HS-27A (cell line): ENCODE measurements at places on chromosomes 7 and 10.

- DNase-seq, result no peak
Measured at GRCh38 chr7:95586951-95587301, 9.4 kb downstream of the PDK4 start.

- no peak for DNase-seq
Measured at GRCh38 chr7:130435311-130435854, 5.4 kb downstream of the CEP41 start.

GRCh38 chr7:121202834-121203233 lies 126.0 kb upstream of the WNT16 start:
- DNase-seq, result no peak

GRCh38 chr10:97331153-97331703 lies 3.3 kb downstream of the FRAT2 start:
- DNase-seq, result no peak

DNA sequence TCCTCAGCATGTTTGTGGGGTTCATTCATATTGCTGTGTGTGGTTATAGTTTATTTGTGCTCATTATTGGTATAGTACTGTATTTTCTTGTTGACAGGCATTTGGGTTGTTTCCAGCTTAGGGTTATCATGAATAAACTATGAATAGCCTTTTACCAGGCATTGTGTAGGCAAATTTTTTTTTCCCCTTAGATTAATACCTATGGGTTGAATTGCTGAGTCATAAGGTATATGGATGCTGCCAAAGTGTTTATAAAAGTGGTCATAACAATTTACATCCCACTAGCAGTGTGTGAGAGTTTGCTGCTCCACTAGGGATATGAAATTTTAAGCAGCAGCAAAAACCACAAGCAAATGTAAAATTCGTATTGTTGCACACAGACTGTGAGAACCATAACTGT lies 175.0 kb downstream of the PLPP4 start:
- DNase-seq, result no peak

- peak; percentile 73 for DNase-seq
Measured at GRCh38 chr10:90306187-90306586, 551.7 kb downstream of the HTR7 start.

- DNase-seq, result no peak
Measured at GRCh38 chr10:65470986-65471385, 1454.8 kb upstream of the LRRTM3 start.

DNA sequence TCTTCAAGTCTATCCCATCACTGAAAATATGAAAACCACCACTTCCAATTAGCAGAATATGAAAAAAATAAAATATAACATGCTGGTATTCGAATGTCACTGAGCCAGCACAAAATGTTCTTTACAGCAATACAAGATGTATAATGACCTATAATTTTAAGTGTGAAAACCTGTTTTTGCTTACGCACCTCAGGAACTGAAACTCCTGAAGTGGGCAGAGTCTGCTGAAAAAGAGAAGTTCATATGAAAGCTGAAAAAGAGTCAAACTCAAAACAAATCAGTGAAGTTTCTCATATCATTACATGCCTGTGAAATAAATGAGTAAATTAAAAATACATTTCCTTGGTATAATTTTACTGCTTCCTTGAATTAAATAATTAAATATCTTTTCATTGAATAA lies 272.5 kb downstream of the DGKB start:
- DNase-seq, result no peak

DNA sequence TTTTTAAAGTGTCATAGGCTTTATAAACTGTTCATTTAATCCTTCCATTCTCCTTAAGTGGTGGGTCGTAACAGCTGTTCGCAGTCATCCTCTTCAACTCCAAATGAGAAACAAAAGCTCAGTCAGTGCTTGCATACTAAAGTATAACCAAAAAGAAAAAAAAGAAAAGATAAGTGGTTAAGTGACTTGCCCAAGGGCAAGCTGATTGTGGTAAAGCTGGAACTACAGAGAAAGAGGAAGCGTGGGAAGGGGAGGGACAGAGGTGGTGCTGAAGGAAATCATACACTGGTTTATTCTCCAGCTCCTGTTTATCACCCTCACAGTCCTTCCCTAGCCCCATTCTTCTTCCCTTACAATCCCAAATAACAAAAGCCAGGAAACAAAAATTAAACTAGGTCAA lies 29.6 kb downstream of the IDE start:
- DNase-seq, result no peak

GRCh38 chr10:78199005-78199725 lies 165.5 kb downstream of the RPS24 start:
- no peak for DNase-seq

DNA sequence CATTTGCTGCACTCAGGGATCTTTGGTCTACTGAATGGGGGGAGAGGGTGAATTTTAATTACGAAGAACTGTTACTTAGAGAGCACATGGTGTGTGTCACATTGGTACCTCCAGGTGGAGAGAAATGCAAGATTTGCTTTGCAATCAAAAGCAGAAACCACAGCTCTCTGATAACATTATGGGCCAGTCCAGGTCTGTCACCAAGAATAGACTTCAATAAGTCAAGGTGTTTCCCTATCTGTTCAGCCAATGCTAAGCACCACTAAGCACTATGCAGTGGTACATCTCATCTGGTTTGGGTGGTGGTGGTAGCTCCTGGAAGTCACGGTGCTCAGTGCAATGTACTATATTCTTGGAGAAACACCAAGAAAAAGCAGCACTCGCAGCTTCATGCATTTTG lies 119.6 kb upstream of the AFAP1L2 start:
- no peak for DNase-seq

DNA sequence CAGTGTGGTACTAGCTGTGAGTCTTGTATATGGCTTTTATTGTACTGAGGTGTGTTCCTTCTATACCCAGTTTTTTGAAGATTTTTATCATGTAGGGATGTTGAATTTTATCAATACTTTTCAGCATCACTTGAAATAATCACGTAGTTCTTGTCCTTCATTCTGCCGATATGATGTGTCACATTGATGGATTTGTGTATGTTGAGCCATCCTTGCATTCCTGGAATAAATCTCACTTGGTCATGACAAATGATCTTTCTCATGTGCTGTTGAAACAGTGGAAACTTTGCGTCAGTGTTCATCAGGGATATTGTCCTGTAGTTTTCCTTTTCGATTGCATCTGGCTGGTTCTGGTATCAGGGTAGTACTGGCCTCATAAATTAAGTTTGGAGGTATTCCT lies 7.1 kb upstream of the PRKAR1B start:
- no peak for DNase-seq

DNA sequence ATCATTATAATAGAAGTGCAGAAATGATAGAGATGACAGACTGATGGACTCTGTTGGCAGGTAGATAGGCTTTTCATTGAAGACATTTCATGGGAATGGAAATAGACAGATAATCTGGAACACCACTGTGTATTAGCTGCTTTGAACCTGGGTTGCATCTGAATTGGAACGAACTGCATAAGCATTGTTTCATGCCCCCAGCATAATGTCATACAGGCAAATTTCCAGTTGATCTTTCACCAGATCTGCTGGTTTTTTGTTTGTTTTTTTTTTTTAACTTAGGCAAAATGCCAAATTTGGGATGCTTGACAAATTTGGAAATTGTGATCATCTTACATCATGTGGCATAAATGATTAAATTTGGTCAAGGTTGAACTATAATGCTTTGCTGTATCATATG lies 172.1 kb upstream of the AOAH start:
- DNase-seq, result no peak

DNA sequence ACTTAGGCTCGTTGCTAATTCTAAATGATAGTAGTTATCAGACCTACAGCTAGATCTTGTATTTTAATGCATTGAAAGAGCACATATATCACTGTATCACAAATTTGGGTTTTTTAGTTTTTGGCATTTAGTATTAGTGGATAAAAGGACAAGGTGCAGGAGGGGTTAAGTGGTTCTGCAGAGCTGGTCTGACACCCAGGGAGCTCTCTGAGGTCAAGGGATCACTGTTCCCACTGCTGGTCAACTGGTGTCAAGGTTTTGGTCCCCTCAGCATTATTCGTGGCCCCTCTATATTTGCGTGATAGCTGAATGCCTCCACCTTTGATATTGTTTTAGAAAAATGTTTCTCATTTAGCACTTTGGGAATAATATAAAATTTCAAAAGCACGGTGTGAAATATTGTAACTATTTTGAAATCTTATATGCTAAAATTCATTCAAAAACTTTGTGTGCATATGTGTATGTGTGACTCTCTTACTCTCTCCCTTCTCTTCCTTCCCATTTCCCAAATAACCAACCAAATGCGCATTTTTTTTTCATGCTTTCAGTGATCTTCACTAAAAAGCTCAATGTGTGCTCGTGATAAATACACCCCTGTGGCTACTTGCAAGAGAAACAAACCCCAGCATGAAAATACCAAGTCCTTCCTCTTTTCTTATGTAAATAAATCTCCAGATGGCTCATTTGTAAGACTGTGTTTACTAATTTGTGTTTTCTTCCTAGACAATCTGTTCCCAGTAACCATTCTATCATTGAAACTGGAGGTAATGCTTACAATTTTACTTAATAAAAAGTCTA lies 309.2 kb downstream of the FGFR2 start:
- DNase-seq, result no peak

- DNase-seq, result no peak
Measured at GRCh38 chr7:120373174-120373573, 100.2 kb downstream of the KCND2 start.

- no peak for DNase-seq
Measured at GRCh38 chr7:55071411-55072175, 52.8 kb downstream of the EGFR start.

DNA sequence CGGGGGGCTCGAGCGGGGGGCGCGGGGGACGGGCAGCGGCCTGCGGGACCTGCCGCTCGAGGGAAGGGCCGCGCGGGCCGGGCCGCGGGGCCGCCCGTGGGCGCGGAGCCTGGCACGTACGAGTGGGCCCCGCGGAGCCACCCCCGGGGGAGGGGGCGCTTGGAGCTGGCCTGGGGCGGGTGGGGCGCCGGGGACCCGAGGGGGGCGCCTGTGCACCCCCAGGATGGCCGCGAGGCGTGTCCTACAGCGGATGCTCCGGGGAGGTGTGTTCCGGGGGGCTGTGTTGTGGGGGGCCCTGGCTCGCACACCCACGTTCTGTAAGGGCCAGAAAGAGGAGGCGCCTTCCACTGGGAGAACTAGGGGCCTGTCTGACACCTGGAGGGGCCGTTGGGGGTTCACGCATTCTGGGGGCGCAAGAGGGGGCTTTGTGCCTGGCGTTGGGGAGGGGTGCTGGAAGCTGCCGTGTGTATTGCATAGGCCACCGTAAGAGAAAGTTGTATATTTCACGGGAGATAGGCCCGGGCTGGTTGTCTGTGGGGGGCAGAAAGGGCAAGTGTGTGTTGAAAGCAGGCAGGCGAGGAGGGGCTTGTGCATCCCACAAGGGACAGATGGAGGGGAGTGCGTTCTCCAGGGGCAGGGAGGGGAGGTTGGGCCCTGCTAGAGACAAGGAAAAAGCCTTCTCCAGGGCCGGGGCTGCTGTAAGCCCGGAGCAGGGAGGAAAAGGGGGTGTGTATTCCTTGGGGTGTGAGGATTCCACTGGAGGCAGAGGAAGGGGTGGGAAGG lies 663 bp downstream of the VPS37D start:
- DNase-seq, result no peak

DNA sequence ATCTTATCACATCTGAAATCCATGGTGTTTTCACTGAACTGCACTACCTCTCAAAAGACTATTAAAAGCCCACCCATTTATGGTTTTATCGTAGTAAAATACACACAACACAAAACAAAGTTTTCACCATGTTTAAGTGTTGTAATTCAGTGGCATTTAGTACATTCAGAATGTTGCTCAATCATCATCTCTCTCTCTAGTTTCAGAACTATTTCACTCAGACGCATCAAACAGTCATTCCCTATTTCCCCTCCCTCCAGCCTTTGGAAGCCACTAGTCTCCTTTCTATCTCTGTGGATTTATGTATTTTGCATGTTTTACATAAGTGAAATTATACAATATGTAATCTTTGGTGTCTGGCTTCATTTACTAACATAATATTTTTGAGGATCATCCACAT lies 332.6 kb downstream of the TNS3 start:
- no peak for DNase-seq

DNA sequence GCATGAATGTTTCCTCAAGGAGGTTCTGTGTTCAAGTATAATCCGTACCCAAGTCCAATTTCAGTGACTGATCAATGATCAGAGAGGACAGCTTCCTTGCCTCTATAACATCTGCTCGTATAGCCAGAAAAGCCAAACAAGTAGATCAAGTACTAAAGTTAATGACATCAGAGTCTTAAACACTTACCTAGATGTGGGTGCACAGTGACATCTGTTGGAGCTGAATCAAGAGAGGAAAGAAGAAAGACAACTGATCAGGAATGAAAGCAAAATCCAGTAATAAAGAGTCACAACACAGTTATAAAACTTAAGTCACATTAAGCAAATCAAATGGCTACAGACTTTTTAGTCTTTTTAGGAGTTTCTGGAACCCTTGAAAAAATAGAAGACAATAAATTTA lies 236.5 kb downstream of the RELN start:
- DNase-seq, result no peak

DNA sequence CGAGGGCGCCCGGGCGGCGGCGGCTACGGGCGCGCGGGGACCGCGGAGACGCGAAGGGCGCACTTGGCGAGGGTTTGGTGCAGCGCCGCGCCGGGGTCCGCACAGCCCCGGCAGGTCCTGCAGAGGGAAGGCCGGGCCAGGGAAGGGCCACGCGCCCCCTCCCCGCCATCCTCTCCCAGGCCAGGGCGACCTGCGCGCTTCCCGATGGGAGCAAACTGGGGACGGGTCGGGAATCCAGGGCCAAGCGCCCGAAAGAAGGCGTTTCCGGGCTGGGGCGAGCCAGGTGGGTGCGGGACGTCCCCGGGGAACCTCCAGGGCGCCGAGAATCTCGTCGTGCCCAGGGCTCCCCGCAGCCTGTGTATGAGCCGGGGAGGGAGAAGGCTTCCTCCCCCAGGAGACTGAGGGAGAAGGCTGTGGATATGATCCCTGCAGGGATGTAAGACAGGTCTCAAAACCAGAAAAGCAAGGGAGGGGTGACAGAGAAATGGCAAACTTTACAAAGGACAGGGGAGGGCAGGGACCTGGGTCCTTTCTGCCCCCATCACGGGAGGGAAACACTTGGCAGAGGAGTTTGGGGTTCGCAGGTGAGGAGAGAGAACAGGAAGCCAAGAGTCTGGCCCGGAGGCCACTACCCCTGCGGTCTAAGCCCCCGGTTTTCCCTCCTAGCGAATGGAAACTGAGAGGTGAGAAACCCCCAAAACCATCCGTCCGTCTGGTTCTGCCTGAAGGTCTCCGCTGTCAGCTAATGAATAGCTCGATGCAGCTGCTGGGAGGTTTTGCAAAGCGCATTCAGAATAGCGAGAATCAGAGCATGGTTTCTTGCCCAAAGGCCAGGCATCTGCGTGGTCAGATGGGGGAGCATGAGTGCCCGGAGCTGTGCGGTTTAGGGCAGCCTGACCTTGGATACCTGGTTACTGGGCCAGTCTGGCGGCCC lies 674 bp downstream of the AMZ1 start:
- DNase-seq, result no peak

GRCh38 chr7:8567626-8568025 lies 134.2 kb downstream of the NXPH1 start:
- no peak for DNase-seq
